ENCODE measurements at places on chromosomes 12 and 14. TPM values are rescaled to one million over a fixed set of nuclear protein-coding genes. Genes with fewer than 3 reads are reported as not detected.

DNA sequence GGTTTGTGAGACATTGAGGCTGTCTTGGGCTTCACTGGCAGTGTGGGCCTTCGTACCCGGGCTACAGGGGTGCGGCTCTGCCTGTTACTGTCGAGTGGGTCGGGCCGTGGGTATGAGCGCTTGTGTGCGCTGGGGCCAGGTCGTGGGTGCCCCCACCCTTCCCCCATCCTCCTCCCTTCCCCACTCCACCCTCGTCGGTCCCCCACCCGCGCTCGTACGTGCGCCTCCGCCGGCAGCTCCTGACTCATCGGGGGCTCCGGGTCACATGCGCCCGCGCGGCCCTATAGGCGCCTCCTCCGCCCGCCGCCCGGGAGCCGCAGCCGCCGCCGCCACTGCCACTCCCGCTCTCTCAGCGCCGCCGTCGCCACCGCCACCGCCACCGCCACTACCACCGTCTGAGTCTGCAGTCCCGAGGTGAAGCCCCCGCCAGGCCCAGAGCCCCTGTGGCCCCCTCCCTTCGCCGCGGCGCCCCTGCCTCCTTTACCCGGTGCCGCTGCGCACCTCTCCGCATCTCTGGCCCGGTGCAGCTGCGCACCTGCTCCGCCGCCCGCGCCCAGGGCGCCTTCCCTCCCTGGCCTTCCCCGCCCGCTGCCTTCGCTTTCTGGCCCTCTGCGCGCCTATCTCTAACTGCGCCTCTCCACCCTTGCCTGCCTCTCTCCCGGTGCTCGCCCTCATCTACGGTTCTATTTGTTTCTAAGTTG is at the start of gene ENO2:
ENO2 (plus strand) TSS at position 335 of the 701 bp plus-strand sequence. CDS start 1,253 bp downstream, outside the sequence.
- DNase-seq: peak; percentile 93

GRCh38 chr14:64636208-64636979 is 67.8 kb upstream of the PLEKHG3 start:
- peak; percentile 91 for DNase-seq

GRCh38 chr12:59710964-59711363 is 115.1 kb downstream of the SLC16A7 start:
- no peak for DNase-seq

DNA sequence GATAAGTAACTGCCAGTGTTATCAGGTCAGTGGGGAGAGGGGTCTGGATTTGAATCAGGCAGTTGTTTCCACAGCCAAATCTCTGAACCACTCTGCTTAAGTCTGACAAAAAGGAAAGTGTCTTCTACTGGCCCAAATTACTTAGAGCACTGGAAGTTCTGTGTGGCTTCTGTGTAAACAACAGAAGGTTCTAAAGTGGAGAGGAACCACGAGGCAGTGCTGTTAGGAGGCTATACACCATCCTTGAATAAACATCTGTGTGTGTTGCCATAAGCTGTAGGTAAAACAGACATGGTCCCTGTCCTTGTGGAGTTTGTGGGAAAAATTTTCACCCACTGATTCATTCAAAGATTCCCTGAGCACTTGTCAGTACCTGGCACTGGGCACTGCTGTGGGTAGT is 50.0 kb downstream of the GALNT4 start:
- no peak for DNase-seq

DNA sequence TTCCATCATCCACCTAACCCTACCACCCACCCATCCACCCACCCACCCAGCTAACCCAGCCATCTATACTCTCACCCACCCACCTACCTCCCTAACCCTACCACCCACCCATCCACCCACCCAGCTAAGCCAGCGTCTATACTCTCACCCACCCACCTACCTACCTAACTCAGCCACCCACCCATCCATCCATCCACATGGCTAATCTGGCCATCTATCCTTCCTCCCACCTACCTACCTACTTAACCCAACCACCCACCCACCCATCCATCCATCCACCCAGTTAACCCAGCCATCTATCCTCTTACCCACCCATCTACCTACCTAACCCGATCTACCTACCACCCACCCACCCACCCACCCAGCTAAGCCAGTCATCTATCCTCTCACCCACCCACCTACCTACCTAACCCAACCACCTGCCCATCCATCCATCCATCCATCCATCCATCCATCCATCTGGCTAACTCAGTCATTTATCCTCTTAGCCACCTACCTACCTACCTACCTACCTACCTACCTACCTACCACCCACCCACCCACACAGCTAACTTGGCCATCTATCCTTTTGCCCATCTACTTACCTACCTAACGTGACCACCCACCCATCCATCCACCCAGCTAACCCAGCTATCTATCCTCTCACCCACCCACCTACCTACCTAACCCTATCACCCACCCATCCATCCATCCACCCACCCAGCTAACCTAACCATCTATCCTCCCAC is 44.1 kb downstream of the RFLNA start:
- no peak for DNase-seq

GRCh38 chr12:104846056-104846767 is 111.9 kb downstream of the SLC41A2 start:
- DNase-seq: no peak

- no peak for DNase-seq
Measured at GRCh38 chr12:92912052-92912451, 17.0 kb downstream of the EEA1 start.

GRCh38 chr12:102564026-102564425 is 83.7 kb upstream of the IGF1 start:
- no peak for DNase-seq

- DNase-seq: peak; percentile 37
Measured at GRCh38 chr14:69485701-69486100, 1.2 kb downstream of the PLEKHD1 start.

DNA sequence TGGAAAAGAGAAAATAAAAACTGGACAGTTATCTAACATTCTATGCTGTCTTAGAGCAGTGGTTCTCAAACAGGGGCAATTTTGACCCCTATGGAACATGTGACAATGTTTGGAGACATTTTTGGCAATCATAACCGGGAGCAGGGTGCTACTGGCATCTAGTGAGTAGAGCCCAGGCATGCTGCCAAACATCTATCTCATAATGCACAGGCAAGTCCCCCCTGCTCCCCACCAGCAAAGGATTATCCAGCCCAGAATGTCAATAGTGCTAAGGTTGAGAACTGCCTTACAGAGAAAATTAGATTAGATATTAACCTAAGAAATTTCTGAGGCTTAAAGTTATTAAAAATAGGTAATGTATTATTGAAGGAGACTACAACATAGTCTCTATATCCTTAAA is 22.9 kb upstream of the CATSPERB start:
- DNase-seq: no peak

- DNase-seq: no peak
Measured at GRCh38 chr12:9148926-9149325, 33.2 kb upstream of the A2M start.

DNA sequence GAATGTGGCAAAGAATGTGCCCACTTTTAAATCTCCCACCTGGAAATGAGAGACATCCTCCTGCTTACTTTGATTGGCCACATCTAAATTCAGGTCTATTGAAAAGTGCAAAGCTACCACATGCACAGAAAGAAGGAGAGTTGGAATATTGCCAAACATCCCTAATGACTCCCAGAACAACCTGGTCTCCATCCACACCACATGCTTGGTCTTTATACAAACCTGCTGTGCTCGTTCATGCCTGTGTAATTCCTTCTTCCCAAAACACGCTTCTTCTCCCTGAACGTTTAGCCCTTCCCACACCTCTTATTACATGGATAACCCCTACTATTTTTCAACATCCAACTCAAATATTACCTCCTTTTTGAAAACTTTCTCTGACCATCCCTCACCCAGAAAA is 66.2 kb upstream of the BCL2L14 start:
- DNase-seq: no peak

DNA sequence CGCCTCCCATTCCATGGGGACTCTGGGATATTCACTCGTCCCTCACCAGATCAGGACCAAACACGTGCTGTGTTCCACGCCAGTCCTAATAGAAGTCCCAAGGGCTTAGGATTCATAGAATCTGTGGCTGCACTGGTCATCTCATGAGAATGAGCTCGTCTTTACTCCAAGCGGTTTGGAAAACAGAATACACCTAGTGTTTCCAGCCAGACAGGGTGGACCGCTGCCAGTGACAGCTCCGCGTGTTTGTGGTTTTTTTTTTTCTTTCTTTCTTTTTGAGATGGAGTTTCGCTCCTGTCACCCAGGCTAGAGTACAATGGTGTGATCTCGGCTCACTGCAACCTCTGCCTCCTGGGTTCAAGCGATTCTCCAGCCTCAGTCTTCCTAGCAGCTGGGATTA is 75.1 kb downstream of the GLT1D1 start:
- DNase-seq: no peak

- DNase-seq: peak; percentile 71
Measured at GRCh38 chr12:45050751-45051571, at the start of gene DBX2. DBX2 (minus strand) TSS chr12:45051099; CDS start chr12:45050927, 172 bp downstream.

DNA sequence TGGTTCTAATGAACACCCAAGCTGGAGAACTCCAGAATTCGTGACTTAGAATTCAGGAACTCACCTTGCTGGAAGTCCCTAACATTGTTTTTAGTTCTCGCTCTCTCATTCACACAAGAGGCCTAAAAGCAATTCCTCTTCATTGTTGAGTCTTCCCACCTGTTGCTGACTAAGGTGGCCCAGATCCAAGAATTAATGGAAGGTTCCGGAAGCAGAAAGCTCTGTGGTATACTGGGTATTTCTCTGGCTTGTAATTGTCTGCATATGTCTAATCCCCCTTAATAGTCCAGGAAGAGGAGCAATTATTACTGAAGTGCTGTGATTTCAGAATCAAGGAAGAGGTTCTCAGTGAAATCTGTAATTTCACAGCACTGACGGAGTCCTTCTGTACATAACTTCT is 31.4 kb downstream of the TMEM233 start:
- no peak for DNase-seq

ACSM4 gene
- total RNA-seq: not detected

NEUROD4 gene
- total RNA-seq: not detected

AP1G2 gene
- total RNA-seq: 31.5 TPM

OR11H12 gene
- not detected for total RNA-seq
